ENCODE measurements at places on chromosomes 5 and 9. TPM values are rescaled to one million over a fixed set of nuclear protein-coding genes. Genes with fewer than 3 reads are reported as not detected.

DNA sequence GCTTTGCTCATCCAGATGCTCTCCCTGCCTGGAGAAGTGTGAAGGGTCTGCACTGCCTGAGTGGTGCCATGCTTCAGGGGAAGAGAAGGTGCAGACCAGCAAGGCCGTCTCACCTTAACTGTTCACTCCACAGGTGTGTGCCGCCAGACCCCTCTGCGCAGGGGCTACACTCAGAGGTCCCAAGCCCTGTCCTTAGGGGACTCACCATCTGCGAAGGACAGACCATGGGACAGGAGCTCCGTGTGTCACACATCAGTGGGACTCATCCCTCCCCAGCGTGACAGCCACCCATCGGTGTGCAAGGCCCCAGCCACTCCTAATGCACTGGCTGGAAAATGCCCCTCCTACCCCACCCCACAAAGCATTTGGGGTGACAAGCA is 142.9 kb downstream of the OLFM1 start:
- DNase-seq = no peak

DNA sequence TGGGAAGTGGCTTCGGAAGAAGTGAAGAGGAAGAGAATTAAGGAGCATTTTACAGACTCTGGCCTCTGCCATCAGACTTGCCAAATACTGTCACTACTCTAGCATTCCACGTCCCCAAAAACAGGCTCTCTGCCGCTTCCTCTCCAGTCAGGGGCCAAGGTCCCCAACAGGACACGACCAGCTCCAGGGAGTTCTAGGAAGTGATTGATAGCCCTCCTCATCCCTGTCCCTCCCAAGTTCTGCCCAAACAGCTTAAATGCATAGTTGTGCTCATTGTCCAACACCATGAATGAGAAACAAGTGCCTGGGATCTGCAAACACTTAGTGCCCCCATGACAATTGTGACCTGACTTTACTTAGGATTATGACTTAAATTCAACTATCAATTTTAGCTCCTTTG is 96.5 kb downstream of the MED10 start:
- DNase-seq = no peak

LHX2 gene
- not detected for total RNA-seq

- no peak for DNase-seq
Observed at GRCh38 chr5:18238321-18238720, 604.1 kb downstream of the TAF11L14 start.

GRCh38 chr9:17600962-17601593 is 22.2 kb downstream of the SH3GL2 start:
- DNase-seq = no peak

EIF4E1B gene
- total RNA-seq = not detected

GRCh38 chr5:127757576-127757975 is 54.4 kb downstream of the CCDC192 start:
- DNase-seq = peak; percentile 91

ORM2 gene
- not detected for total RNA-seq

DNA sequence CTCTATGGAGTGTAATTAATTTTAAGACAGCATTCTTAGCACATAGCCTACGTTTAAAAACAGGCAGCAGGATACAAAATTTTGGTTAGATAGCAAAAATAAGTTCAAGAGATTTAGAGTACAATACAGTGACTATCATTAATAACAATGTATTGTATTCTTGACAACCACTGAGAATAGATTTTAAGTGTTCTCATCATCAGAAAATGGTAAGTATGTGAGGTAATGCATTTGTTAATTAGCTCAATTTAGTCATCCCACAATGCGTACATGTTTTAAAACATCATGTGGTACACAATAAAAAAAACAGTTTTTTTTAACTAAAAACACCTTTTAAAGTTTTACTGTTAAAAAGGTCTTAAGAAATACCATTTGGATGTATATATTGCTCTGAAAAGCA is 94.2 kb downstream of the MUSK start:
- DNase-seq = no peak

TAF11L5 gene
- not detected for total RNA-seq

IFNK gene
- total RNA-seq = not detected

DNA sequence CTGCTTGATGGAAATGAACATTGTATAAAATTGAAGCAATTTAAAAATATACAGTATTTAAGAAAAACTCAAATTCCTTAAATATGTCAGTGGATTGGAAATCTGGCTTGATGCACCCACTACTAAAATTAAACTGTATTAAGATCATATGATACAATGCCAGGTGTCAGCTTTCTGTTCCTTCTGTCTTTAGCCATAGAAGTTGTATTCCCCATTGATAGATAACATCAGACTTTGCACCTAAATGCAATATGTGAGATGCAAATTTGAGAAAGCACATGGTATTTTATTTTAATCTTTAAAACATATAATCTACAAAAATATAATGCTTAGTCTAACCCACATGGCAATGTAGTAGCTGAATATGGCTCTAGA is 697.4 kb upstream of the WWC1 start:
- DNase-seq = no peak

DNA sequence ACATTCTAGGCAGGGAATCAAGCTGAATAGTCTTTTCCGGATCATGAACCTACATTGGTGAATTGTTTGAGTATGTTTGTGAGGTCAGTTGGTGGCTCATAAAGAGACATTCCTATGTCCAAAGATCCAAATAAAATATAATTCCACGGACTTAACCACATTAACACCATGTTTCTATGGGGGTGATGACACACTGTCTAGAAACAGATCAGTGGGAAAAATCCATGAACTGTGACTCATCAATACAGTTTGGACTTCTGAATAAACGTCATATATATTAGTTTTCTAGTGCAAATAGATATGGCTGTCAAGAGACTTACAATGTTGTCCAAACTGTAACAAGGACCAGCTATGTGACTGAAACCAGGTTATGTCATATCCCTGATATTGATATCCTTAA is 509.9 kb upstream of the TYRP1 start:
- DNase-seq = no peak

DNA sequence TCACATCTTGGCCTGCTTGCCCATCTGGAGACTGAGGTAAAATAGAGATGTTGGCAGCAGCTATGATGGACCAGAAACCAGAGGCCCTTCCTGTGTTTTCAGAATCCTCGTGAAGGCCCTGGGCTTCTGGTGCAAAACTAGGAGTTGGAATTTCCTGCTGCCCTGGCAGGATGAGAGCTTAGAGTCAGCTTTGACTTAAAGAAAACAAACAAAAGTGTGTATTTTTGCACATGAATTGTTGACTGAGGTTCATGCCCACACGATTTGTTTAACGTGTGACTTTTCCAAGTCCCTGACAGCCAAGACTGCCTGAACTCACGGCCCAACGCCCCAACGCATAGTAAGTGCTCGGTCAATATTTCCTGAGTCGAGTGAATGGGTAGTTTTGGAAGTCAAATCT is 303.1 kb downstream of the MLLT3 start:
- no peak for DNase-seq

GRCh38 chr5:148297731-148298130 is 14.5 kb upstream of the SPINK7 start:
- DNase-seq = no peak

GRCh38 chr5:80631278-80632259 is 22.9 kb upstream of the MSH3 start:
- DNase-seq = no peak

- DNase-seq = no peak
Observed at GRCh38 chr9:76545191-76545590, 86.2 kb downstream of the GCNT1 start.

MYOZ3 gene
- total RNA-seq = not detected

KIF4B gene
- total RNA-seq = 0.30 TPM

GRCh38 chr5:124289641-124290311 is 456.7 kb downstream of the ZNF608 start:
- no peak for DNase-seq

- peak; percentile 42 for DNase-seq
Observed at GRCh38 chr9:112754578-112754977, 4.0 kb downstream of the SNX30 start.

DNA sequence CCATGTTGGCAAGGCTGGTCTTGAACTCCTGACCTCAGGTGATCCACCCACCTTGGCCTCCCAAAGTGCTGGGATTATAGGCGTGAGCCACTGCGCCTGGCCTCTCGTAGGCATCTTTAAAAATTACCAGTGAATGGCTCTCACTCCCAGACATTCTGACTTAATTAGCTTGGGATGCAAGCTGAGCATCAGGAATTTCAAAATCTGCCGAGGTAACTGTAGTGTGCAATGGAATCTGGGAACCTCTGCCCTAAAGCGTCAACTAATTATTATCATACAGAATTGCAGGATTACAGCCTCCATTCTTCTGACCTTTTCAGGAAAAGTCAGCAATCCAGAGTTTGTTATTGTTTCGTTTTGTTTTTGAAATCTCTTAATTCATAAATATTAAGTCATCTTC is 213.4 kb upstream of the DMAC1 start:
- DNase-seq = no peak

SPAG8 gene
- total RNA-seq = 0.07 TPM

DNA sequence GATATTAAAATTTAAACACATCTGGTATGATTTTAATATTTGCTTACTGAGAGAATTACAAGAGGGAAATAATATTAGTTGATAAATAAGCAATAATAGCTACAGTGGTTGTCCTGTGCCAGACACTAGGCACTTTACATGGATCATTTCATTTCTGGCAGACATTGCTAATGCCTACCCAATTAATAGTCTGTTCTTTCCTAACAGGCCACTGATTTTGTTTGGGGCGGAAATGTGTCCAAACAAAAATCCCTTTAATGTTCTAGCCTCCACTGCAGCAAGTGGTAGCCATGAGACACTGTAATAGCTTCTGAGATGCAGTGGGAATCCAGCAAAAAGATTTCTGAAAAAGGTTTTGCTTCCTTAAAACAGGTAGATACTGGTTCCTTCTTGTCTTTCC is 527.4 kb downstream of the CSNK1G3 start:
- no peak for DNase-seq

GRCh38 chr5:150778088-150778516 is 455 bp upstream of the SMIM3 start:
- no peak for DNase-seq

HTR4 gene
- total RNA-seq = not detected

PDE6A gene
- not detected for total RNA-seq

ZNF169 gene
- total RNA-seq = 15.5 TPM

DNA sequence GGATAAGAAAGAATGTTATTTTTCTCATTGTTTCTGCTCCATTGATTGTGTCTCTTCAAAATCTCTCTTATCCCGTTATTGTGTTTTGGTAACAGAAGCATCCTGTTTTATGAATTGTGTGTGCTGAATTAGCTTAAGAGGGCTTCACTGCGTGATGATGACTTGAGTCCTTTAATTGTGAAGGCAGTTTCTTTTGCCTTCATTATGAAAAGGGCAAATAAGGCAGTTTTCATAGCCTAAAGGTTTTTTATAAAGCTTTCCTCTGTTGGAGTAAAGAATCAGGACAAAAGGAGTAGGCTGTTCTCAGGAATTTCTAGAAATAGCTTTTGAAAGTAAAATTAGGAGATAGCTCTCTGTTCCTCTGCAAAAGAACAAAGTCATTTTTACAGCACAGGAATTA is 169.8 kb downstream of the FOCAD start:
- DNase-seq = no peak

- no peak for DNase-seq
Observed at GRCh38 chr9:104900871-104901270, 27.1 kb downstream of the ABCA1 start.

GRCh38 chr9:70614786-70615463 is 200.5 kb upstream of the KLF9 start:
- peak; percentile 44 for DNase-seq

GRCh38 chr9:6417186-6417585 is 4.2 kb downstream of the UHRF2 start:
- peak; percentile 56 for DNase-seq

HRCT1 gene
- total RNA-seq = not detected

DNA sequence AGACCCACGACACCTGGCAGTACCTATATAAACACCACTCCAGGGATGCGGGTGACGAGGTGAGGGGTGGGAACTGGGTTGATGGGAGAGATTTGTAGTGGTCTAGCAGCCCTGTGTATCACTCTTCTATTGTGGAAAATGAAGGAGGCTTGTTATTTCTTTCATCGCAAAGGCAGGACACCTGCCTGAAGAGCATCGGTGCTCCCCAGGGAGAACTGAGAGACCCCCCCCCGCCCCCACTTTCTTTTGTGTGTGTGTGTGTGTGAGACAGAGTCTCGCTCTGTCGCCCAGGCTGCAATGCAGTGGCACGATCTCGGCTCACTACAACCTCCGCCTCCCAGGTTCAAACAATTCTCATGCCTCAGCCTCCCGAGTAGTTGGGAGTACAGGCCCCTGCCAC is 8.3 kb upstream of the WDR5 start:
- peak; percentile 60 for DNase-seq

- DNase-seq = peak; percentile 47
Observed at GRCh38 chr9:34267660-34268059, 61.4 kb downstream of the KIF24 start.
